ENCODE measurements at places on chromosomes 7 and 10. TPM values are rescaled to one million over a fixed set of nuclear protein-coding genes. Genes with fewer than 3 reads are reported as not detected.
A peak's percentile ranks its signal among the peaks of the same experiment; 100 is the strongest.

- DNase-seq = peak; percentile 92
These were observed 27.2 kb downstream of the GTF2IRD1 start for GRCh38 chr7:74480861-74481417.

- no peak for DNase-seq
These were observed 5.3 kb downstream of the GNG11 start for GRCh38 chr7:93926800-93927199.

DNA sequence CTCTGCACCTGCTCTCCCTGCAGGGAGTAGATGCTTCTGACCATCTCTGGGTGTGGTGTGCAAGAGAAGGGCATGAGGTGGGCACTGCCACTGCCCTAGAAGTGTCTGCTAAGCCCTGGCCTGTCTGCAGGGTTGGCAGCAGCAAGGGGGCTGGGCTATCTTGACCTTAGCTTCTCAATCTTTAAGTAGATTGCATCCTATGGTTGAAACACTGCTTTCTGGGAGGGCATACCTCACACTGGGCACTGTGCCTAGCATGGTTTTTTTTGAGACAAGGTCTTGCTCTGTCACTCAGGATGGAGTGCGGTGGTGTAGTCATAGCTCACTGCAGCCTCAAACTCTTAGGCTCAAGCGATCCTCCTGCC, 54.9 kb downstream of the CLIP2 start:
- no peak for DNase-seq

GRCh38 chr7:1651031-1651446, 19.0 kb upstream of the ELFN1 start:
- no peak for DNase-seq

DNA sequence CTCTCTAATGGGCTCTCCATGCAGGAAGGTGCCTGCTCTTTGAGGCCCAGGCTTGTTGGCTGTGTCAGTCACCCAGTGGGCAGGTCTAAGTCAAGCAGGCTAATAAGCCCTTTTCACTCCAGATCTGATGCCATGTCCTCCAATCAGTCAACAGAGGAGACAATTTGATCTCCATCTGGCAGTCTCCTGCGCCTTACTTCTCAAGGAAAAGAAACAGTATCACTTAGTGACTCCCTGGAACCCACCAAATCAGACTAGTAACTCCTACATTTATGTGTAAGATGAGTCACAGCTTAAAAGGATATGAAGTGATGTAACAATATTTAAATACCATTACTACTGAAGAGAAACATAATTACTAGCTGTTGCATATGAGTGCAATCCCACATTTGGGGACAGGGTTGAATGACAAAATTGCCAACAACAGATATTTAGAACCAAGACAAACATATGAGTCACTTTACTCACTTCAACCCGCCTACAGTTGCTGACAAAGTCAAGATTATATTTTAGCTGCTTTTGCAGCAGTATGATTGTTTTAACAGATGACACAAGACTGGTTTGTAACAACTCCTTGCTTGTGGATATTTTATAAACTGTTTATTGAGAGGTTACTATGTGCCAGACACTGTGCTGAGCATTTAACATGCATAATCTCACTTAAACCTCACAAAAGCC, 72.1 kb downstream of the USP6NL start:
- peak; percentile 64 for DNase-seq

- DNase-seq = peak; percentile 83
These were observed 22.2 kb downstream of the TMEM120A start for GRCh38 chr7:75971961-75972763.

The CUZD1 gene
- 0.32 TPM for total RNA-seq

The CFAP70 gene
- total RNA-seq = 0.43 TPM

Data from fibroblast of villous mesenchyme (primary cell).